ENCODE measurements at places on chromosomes 4 and X. TPM values are rescaled to one million over a fixed set of nuclear protein-coding genes. Genes with fewer than 3 reads are reported as not detected.
A peak's percentile ranks its signal among the peaks of the same experiment; 100 is the strongest.

DNA sequence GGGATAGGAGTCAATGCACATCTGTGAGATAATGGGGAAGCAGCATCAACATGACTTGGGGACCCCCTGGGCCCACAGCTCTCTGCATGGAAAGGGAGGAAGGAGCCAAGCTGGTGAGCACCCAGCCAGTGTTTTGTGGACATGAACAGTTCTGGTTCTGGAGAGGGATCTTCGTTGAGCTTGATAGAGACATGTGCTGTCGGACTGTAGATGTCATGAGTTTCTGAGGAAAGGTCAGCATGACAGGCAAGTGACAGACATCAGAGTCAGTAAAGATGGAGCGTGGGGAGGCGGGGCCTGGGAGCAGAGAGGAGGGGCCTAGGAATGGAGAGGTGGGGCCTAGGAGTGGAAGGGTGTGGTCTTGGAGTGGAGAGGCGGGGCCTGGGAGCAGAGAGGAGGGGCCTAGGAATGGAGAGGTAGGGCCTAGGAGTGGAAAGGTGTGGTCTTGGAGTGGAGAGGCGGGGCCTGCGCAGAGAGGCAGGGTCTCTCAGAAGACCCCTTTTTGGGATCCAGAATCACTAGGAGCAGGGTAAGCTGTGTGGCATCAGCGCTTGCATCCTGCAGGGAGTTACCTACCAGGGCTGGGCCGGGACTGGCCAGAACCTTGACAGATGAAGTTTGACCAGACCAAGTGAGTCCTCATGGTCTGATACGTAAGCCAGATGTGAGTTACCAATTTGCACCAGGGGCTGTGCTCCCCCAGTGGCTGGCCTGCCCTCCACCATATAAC is 33.7 kb downstream of the PIGG start:
- H3K36me3 ChIP-seq, result peaks cover 57% of the 10 kb centered on the region
- no peaks in the 10 kb centered on the region for H3K27me3 ChIP-seq
- no peaks in the 10 kb centered on the region for H3K4me1 ChIP-seq
- no peak overlapping the region for H3K4me3 ChIP-seq
- H3K27ac ChIP-seq, result no peak overlapping the region
- peak; percentile 74 for DNase-seq

- H3K27me3 ChIP-seq, result no peaks in the 10 kb centered on the region
- H3K36me3 ChIP-seq, result no peaks in the 10 kb centered on the region
- H3K27ac ChIP-seq, result no peak overlapping the region
- H3K4me1 ChIP-seq, result peaks cover 5% of the 10 kb centered on the region
- no peak for DNase-seq
Observed at GRCh38 chrX:120311727-120312063, 434 bp upstream of the TMEM255A start.

DNA sequence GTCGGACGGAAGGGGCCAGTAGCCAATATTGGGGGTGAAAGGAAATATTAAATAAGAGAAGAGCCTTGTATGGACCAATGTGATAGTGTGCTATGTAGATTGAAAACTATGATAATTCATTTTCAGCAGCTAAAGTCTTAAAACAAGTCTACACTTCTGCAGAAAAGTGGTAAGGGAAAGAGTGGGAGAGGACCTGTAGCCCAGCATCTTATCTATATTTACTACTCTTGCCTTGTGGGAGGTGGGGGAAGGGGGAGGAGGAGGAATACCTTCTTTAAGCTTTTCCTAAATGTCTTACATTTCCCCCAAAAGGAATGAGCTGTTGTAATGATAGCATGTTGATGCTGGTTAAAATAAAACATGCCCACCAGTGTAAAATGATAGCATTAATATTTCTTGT is 220.0 kb upstream of the SPRY1 start:
- no peak overlapping the region for H3K27ac ChIP-seq
- no peak overlapping the region for H3K4me3 ChIP-seq
- peaks cover 18% of the 10 kb centered on the region for H3K4me1 ChIP-seq
- H3K36me3 ChIP-seq, result peaks cover 3% of the 10 kb centered on the region

DNA sequence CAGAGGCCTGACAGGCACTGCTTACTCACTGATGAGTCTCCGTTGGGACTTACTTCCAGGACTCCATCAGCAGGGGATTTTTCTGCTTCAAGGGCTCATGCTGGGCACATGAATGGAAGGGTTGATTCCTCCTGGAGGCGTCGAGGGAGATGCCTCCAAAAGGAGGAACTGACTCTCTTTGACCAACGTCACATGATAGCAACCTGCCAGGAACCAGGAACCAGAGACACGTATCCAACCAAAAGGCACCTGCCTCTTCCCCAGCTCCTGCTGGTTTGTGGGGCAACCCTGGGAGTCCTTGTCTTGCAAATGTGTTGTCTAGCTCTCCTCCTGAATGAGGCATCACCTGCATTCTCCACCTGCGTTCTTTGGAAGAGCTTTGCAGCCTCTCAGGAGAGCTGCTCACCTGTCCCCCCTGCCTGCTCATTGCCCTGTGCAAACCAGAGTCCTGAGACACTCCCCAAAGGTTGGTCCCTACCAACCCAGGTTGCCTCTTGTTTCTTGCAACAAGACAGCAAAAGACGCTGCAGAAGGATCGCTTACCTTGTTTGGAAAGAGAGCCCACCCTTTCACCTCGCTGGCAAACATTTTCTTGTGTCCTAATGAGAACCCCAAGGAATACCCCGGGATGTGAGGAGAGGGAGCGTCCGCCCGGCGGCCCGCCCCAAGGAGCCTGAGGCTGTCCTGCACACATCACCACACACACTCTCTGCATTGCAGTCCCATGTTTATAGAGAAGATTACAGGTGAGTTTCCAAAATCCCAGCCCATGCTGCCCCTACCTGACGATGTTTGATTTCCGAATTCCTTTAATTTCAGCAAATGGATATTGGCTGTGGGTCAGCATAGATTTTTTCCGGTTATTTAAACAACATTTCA is 30.5 kb upstream of the SHOX start:
- no peaks in the 10 kb centered on the region for H3K36me3 ChIP-seq

- H3K27me3 ChIP-seq, result no peaks in the 10 kb centered on the region
- H3K36me3 ChIP-seq, result no peaks in the 10 kb centered on the region
- no peak overlapping the region for H3K27ac ChIP-seq
- DNase-seq, result no peak
- no peak overlapping the region for H3K4me3 ChIP-seq
Observed at GRCh38 chr4:52987392-52988056, 125.4 kb downstream of the RASL11B start.

DNA sequence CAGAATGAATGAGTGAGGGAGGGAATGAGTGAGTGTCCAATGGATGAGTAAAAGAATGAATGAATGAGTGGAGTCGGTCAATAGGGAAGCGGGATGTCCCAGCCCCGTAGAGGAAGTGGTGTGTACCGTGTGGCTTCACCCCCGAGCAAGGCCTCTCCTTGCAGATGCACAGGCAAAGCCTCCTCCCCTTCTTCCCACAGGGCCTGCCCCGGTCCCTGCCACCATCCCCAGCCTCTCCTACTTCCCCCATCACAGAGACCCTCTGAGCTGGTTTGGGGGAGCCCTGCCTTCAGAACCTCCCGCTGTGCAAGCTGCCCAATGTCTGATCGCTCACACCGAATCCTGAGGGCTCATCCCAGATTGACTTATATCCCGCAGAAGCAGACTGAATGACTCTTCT is 13.6 kb downstream of the HTRA3 start:
- no peak overlapping the region for H3K27ac ChIP-seq
- no peaks in the 10 kb centered on the region for H3K4me1 ChIP-seq
- no peaks in the 10 kb centered on the region for H3K36me3 ChIP-seq
- H3K4me3 ChIP-seq, result no peak overlapping the region

DNA sequence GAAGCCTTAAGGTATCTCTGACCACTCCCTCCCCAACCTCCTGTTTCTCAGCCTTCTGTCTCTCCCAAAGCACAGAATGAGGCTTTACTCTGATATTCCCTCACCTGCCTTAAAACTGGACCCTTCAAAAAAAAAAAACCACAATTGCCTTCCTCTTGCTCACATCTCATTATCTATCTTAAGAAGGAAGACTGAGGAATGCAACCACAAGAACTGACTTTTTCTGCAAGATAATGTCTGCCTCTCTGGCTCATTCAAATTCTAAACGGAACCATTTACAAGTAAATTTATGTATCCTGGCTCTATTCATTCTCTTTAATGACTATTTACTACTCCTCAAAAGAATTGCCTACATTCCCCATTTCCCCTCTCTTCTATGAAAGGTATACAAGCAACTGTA is 545.5 kb upstream of the HTR2C start:
- peaks cover 3% of the 10 kb centered on the region for H3K4me1 ChIP-seq
- H3K27ac ChIP-seq, result no peak overlapping the region
- H3K27me3 ChIP-seq, result no peaks in the 10 kb centered on the region
- DNase-seq, result peak; percentile 54
- H3K36me3 ChIP-seq, result peaks cover 22% of the 10 kb centered on the region
- H3K4me3 ChIP-seq, result no peak overlapping the region

DNA sequence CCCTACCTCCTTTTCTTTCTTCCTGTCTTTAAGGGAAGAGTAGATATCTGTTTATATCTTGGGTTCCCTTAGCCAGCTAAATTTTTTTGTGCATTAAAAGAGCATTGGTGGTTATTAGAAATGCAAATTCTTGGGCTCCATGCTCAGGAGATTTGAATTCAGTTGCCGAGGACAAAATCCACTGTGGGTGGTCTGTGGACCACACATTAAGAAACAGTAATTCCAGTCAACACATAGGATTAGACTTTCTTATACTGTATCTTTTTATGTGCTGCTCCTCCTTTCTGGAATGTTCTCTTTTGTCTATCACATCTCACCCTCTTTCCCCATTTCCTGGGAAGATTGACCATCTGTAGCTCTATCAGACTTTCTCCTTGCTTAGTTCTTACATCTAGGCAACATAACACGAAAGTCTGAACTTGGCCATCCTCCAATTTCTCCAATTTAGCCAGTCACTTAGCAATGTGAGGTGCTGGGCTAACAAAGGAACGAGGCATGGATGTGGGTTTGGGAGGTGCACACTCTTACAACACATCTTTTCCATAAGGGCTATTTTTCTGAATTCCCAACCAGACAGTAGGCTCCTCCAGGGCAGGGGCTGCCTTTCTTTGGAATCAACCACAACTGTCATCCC is 5.3 kb upstream of the PDLIM3 start:
- no peak overlapping the region for H3K27ac ChIP-seq
- H3K4me1 ChIP-seq, result no peaks in the 10 kb centered on the region
- no peaks in the 10 kb centered on the region for H3K36me3 ChIP-seq
- DNase-seq, result no peak

DNA sequence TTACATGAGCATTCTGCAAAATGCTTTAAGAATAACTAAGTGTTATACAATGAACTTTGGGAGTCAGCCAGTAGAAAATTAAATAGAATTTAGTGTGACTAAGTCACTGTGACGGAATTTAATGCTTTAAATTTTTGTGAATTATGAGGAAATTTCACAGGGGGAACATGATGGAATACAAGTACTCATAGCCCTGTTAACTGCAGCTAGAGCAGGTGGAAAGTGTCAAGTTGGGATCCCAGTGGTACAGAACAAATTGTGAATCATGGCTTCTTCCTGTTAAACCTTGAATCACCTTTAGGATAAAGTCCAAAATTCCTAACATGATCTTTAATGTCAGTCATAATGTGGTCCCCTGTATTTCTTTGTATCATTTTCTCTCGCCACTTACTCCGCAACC is 212.2 kb upstream of the CENPE start:
- H3K4me1 ChIP-seq, result no peaks in the 10 kb centered on the region
- no peak for DNase-seq
- H3K36me3 ChIP-seq, result no peaks in the 10 kb centered on the region
- H3K27ac ChIP-seq, result no peak overlapping the region

The VGLL1 gene
- total RNA-seq, result not detected

The STARD8 gene
- total RNA-seq, result 35.0 TPM

The MAGEE1 gene
- total RNA-seq, result 0.11 TPM
